ENCODE measurements at places on chromosomes 6 and 20.
A peak's percentile ranks its signal among the peaks of the same experiment; 100 is the strongest.

DNA sequence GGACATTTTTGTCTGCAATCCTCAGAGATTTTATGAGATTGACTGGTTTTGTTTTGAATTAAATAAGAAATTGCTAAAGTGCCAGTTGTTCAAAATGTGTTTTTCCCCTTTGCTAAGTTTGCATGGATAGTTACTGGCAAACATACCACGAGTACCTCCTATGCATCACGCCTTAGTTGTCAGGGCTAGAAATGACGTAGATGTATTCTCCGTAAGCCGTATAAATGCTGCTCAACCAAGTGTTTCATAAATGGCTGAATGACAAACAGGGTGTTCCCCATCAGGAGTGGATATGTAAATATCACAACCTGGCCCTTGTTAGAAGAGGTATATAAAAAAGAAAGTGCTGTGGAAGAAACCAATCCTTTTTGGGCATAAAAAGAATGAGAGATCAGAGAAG is 341.1 kb upstream of the ZFP64 start:
- DNase-seq = no peak

- DNase-seq = peak; percentile 85
Observed at GRCh38 chr6:14117158-14118090, at the start of gene CD83. Gene CD83, plus strand, starts transcription at chr6:14117772. Its CDS starts 40 bp downstream, at chr6:14117812.

DNA sequence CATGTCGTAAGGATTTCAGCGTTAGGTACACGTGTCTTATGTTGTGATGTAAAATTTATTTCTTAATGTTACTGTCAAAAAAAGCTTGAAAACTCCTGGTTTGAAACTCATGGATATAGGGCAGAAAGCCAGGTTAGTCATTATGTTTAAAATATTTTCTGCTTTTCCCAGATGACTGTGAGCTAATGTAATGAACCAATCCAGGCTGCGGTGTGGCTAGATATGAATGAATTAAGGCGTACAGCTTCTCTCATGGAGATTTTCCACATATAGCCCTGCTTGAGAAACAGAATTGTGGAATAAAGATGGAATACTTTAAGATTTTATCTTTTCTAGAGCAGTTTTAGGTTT is 80.3 kb upstream of the STMND1 start:
- no peak for DNase-seq

DNA sequence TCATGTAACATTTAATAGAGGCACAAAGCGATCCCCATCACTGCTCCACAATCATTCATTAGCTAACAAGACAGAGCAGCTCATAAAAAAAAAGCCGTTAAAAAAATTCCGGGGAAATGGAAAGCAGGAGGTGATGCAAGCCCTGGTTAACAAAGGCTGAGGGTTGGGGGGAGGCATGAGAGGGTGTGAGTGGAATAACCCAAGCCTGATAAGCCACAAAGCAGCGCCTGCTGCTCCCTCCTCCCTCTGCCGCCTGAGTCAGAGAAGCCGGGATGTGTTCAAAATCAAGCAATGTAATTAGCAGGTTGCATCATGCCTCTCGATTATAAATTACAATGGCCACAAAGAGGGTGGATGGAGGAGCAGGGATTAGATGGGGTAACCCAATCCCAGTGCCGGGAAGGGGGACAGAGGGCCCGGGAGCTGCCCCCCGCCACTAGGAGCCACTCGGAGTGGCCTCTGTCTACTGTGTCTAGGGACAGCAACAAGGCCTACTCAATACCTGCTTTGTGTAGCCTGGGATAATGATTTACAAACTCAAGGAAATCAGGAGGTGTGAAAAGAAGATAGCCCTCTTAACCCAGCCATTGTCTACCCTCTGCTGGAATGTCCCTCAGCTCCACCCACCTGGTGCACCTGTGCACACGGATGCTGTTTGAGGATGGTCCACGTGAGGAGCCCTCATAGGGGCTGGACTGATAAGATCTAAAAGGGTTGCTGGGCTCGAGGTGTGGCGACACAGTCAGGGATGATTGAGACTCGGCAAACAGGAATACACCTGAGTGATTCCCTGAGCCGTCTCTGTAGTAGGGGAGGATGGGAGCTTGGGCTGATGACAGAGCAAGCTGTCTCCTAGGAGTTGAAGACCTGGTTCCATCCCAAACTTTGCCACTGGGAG is 156.9 kb downstream of the VEGFA start:
- no peak for DNase-seq

DNA sequence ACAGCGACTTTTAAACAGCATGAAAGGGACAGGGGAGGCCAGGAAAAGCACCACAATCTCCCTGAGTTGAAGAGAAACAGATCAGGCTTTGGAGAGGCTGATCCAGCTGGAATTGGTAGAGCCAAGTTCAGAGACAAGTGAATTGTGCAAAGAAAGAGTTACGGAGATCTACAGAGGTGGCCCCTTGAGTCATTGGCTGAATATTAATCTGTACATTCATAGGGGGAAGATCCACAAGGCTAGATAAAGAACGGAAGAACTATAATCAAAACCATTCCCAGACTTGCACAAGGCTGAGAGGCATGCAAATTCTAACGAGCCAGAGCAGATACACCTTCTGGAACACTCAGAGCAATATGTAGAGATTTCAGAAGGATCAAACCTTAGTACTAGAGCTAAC is 14.2 kb upstream of the FOXQ1 start:
- no peak for DNase-seq

GRCh38 chr20:11059659-11060058 is 385.9 kb upstream of the JAG1 start:
- no peak for DNase-seq

DNA sequence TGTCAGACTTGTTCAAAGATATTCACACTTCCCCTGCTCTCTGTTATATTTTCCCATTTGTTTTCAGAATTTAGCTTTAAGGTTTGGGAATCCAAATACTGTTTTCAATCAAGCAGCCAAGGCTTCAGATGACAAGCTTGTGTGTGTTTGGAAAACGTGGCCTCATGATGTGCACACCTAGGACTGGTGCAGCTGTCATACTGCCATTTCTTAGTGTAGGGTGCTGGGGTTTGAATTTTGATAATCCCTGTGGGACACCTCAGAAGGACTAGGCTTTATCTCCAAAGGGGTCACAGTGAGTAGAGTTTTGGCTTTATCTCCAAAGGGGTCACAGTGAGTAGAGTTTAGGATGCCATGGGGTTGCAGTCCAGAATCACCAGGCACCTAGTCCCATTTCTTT is 65.3 kb upstream of the JAG1 start:
- DNase-seq = no peak

DNA sequence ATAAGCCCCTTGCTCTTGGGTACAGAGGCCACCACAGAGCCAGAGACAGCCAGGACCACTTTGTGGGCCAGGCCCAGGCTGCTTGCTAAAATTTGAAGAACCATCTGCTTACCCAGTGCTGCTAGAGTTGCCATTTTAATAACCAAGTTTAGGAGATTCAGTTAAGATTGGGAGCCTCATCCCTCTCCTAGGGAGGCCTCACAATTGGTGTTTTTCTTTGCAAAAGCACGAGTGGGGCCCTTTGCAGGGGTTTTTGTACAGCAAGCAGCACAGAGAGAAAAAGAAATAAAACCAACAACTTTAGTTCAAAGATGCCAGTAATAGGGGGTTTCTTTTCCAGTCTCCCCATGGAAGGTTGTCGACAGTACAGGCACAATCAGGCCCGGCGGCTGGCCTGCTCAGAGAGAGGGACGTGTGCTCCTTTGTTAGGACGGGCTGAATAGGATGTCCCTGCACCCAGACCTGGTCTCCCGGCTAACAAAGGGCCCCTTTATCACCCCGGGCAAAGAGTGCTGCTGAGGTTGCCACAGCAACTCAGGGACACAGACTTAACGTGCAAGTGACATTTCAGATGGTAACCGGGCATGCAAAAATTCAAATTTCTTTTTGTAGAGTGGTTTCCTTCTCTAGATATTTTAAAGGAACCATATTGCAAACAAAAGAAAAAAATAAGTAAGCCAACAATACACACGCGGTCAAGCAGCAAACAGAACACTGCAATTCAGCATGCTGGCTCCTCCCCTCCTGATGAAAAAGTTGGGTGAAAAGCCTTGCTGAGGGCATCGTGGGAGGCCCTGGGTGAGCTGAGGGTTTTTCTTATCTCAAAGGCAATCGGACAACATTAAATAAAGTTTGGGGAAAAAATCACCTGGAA is 10.5 kb upstream of the TOX2 start:
- DNase-seq = no peak

DNA sequence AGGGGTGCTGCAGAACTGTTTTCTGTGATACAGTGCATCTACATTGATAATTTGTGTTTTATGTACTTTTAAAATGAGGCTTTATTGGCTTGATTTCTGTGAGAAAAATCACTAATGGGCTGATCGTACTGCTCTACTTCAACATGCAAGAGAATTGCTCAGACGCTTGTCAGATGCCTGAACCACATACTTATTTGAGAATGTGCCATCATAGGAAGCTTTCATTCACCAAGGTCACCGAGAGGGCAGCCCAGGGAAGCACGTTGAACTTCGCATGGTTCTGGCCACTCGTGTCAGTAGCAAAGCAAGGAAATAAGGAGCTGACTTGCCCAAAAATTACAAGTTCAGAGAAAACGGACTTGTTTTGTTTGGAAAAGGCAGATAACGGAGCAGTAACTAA is 168.5 kb upstream of the AKAP12 start:
- no peak for DNase-seq

GRCh38 chr20:16069389-16070010 is 503.7 kb downstream of the KIF16B start:
- DNase-seq = no peak

DNA sequence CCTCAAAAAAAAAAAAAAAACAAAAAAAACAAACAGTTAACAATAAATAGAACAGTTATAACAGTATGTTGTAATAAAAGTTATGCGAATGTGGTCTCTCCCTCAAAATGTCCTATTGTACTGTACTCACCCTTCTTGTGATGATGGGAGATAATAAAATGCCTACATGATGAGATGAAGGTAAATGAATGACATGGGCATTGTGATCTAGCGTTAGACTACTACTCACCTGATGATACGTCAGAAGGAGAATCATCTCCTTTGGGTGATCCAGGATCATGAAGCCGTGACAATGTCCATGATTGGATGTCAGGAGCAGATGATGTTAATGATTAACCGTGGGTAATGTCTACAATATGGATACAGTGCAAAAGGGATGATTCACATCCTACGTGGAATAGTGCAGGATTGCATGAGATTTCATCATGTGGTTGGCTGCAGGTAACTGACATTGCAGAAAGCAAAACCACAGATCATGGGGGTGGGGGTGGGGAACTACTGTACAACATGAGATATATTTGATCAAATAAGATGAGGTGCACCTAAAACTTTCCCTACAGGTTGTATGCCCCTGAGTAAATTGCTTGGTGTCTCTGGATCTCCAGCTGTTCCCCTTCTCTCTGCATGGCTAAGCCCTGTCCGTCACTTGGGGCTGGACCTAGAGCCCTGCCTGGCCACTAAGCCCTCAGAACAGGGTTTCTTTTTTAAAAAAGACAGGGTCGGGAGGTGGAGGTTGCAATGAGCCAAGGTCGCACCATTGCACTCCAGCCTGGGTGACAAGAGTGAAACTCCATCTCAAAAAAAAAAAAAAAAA is 6.2 kb upstream of the RBCK1 start:
- no peak for DNase-seq

GRCh38 chr20:26134606-26135005 is 438.0 kb upstream of the ZNF337 start:
- no peak for DNase-seq

GRCh38 chr6:122005661-122006060 is 393.8 kb upstream of the HSF2 start:
- DNase-seq = no peak

DNA sequence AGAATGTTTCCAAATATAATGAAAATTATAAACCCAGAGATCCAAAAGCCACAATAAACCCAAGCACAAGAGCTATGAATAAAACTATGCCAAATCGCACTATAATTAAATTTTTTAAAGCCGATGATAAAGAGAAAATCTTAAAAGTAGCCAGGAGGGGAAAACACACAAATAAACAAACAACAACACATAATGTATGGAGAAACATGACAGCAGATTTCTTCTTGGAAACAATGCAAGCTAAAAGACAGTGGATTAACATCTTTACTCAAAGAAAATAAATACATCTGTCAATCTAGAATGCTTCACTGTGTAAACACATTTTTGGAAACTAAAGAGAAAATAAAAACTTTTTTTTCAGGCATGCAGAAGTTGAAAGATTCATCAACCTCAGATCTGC is 80.3 kb upstream of the RNF24 start:
- DNase-seq = no peak

DNA sequence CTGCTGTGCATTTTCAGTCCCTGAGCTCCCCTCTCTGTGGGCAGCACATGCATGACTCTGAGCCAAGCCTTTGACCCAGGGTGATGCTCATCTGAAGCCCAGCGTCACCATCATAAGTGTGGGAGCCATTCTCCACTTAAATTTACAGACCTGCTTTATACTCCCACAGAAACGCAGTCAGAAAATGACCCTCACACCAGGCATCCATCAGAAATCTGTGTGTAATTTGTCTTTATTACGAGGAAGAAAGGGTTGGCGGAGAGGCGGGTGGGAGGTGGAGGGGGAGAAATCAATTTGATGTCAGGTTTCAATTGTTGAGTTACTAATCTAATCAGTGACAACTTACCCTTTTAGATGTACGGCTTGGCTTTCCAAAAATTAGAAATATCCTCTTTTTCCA is 353.6 kb downstream of the MAFB start:
- no peak for DNase-seq

DNA sequence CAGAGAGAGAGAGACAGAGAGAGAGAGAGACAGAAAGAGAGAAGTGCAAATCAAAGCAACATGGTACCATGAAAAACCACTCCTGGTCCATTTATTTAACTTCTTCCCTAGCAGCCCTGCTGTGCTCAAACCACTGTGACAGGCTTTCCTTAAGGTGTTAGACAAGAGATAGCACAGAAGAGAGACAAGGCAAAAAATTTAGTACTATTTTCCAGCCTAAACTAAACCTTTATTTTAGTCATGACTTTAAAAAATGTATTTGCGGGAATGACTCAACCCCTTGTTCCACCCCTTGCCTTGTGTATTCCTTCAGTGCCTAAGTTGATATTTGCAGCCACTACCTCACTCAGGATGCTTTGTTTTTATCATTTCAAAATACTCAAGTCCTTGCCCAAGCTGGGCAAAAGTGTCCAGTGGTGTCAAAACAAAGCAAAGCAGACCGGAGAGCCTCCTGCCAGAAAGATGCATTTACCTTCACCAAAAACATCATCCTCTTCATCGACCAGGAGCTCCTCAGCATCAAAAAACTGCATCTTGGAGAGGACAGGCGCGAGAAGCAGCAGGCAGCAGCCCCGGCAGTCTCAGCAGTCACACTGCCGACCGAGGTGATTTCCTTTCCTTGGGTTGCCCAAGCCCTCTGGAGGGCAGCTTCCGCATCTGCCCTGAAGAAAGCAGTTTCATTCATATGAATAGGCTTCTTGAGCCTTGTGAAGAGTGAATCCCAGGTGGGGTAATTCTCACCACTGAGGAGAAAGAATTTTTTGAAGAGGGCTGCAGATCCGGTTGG is at the start of gene RIPOR2:
Gene RIPOR2 (minus strand): TSS at position 595 of the 787 bp plus-strand sequence. CDS start 62 bp downstream, at position 533.
- peak; percentile 73 for DNase-seq

- DNase-seq = no peak
Observed at GRCh38 chr20:47665221-47665991, 119.9 kb downstream of the SULF2 start.

- DNase-seq = no peak
Observed at GRCh38 chr6:157672726-157673412, 150.2 kb upstream of the SNX9 start.
